ENCODE measurements at places on chromosomes 2 and 18.
A peak's percentile ranks its signal among the peaks of the same experiment; 100 is the strongest.

DNA sequence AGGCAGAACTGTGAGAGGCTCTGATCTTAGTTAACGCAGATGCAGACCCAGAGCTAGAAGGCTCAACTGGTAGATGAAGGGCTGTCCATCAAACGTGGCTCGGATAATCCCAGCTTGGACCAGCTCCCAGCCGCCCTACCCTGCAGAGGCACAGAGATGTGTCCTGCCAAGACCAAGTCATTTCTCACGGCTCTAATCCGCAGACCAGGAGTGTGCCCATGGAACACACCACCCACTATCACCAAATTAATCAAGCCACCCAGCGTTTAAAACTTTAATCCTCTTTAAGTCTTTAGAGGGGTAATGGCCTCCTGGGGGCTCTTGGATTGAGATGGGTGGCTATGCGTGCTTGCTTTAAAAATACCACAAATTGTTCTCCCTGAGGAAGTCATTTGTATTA, 17.5 kb downstream of the LYPD1 start:
- DNase-seq, result no peak

DNA sequence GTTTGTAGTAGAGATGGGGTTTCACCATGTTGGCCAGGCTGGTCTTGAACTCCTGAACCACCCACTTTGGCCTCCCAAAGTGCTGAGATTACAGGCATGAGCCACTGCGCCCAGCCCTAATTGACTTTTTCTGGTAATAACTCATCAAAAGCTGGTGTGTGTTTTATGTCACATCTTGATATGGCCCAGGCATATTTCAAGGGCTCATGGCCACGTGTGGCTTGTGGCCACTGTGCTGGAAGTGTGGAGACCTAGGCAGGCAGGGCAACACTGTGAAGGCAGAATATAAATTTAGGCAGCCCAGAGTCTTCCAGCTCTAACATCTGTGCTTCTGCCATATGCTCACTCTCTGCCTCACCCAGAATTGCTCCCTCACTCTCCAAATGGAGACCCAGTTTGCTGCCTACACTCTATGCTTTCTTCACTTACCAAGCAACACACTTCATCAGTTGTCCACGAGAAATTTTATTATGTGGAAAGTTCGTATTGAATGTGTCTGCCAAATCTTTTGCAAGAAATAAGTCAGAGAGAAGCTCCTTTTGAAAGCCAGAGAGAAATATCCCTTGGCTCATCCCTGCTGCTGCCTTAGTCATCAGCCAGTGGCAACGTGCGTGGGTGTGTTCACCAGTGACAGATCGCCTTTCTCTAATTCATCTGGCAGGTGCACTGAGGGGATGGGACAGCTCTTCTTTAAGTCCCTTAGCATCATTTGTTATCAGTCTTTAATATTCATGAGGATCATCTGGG, 129.4 kb upstream of the CXCR4 start:
- DNase-seq, result peak; percentile 81

GRCh38 chr2:79191816-79192215, 32.3 kb upstream of the REG3A start:
- no peak for DNase-seq

DNA sequence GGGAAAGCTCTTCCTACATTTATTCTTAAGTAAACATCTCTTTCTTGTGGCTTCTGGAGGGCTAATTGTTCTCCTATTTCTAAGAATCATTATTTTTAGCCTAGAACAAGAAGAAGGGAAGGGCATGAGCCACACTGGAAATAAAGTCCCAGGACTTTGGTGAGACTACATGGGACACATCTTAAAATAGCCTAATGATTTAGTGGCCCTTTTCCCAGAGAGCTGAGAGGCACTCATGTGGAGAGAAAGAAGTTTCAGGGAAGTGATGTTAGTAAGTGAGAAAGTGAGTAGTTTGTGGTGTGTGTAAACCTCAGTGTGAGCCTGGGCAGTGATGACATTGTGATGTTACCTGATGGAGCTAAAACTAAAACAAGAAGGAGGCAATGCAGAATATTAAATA, 14.6 kb downstream of the ITGA4 start:
- no peak for DNase-seq

GRCh38 chr18:34659579-34660517, 50.2 kb upstream of the DTNA start:
- DNase-seq, result peak; percentile 8

DNA sequence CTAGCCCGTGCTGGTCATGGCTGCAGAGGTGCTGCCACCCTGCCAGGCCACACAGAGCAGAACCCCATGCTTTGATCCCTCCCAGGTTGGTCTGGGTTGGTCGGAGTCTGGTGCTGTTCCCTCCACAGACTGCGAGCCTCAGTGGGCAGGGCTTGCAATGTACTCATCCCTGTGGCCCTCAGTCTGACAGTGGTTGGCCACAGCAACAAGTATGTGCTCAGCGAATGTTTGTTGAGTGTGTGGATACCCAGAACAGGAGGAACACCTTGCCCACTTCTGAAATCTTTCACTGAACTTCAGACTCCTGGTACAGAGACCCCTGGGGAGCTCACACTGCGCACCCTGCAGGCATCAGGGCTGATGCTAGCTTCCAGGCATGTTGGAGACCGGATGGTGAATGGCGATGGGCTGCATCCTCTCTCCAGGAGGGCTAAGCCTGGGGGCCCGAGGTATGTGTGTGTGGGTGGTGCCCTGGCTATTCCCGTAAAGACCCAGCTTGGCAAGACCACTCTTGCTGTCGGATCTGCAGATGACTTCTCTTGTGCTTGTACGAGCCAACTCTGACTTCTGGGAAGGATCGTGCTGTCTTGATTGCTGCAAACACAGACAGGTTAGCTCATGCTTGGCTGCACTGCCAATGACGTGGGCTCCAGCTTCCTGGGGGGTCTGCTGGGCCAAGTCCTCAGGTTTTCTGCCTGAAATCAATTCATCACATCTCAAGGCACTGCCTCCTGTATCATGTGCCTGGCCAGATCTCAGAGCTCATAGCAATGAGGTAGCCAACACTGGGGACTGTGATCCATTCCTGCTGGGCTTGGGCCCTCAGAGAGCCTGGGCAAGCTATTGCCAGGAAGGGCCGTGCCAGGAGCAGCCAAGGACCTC, 43.7 kb downstream of the RHOB start:
- no peak for DNase-seq

DNA sequence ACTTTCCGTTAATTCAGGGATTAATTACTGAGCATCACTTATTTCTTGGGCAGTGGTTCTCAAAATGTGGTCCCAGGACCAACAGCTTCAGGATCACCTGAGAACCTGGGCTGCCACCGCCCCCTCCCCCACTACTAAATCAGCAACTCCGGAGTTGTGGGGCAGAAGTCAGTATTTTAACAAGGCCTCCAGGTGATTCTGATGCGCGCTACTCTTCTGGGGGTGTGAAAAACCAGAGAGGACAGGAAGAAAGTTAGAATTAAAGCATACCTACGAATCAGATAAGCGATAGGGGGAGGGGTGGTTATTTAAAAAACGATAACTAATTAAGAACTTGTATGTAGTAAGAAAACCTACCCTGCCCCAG, 319 bp downstream of the ZSCAN30 start:
- peak; percentile 42 for DNase-seq

DNA sequence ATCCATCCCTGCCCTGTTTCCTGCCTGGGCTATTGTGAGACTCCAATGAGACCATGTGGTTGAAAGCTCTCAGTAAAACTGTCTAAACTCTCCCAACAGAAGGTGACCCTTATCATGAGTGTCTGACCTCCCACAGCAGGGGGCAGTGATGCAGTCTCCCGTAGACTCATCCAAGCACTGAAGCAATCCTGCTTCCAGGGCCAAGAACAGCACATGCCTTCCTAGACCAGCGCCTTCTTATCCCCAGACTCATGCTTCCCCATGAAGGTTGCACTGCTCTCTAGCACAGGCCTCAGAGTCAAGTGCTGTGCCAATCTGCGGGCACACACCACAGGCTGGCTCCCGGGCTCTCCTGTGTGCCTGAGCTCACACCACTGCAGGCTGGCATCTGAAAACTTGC, 112.3 kb downstream of the TNS1 start:
- no peak for DNase-seq

GRCh38 chr2:9463698-9464034, 10.7 kb upstream of the IAH1 start:
- DNase-seq, result peak; percentile 48

DNA sequence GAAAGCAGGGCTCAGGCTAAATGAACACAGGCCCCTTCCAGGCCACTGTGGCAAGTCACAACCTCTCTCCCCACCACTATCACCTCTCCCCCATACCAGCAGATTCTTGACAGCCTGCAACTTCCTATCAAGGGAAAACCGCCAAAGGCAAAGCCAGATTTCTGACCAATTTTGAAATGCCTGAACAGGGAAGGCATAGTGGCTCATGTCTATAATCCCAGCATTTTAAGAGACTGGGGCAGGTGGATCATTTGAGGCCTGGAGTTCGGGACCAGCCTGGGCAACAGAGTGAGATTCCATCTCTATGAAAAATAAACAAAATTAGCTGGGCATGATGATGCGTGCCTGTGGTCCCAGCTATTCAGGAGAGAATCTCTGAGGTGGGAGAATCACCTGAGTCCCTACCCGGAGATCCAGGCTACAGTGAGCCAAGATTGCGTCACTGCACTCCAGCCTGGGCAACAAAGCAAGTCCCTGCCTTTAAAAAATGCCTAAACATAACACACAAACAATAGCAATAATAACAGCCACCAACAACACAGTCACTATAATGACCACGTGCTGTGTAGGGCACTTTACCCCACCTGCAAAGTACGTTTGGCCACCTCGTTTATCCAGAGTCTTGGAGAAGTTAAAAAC, 75.5 kb upstream of the GLI2 start:
- DNase-seq, result no peak

- DNase-seq, result no peak
These were observed 288.8 kb upstream of the CELF4 start for GRCh38 chr18:37854396-37854795.

DNA sequence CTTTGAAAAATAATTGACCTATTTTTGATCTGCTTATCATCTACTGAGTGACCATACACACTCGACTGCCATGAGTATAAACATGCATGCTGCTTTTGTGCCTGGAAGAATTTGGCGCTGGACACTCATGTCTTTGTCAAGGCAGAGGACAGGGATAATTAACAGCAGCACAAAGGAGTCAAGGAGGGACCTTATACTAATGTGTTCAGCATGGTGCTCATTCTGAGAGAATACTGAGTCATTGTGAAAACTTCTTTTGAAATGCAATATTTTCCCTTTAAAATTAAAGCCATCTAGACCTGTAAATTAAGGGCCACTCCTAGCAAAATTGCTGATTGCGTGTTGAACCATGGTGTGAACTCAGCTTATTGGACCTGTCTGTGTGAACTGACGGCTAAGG, 116.3 kb downstream of the ZNF532 start:
- DNase-seq, result no peak

DNA sequence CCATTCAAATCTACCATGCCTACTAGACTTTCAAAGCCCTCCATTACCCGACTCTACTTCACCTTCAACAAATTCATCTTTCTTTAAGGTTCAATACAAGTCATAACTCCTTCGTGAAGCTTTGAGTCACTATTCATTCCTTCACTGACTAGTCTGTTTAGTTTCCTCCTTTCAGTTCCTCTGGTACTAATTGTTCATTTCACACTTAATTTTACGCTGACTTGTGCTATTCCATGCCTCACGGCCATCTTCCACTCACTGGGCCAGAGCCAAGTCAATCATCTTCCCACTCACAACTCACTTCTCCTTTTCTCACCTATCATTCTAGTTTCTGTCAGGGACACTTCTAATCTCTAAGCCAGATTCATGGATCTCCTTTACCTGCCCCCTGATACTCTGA, 136.2 kb downstream of the MTX2 start:
- DNase-seq, result no peak

DNA sequence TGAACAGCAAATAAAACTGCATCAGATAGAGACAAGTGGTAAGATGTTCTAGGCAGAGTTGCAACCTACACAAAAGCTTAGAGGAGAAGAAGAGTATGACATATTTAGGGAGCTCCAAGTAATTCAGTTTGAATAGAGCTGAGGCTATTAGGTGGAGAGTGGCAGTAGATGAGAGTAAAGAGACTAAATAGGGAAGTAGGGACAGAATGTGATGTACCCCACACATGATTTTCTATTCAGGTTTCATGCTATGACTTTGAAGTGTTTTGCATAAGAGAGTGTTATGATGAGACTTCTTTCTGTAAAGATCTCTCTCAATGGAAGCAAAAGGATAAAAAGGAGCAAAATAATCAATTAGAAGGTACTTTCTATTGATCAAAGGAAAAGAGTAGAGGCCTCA, 206.8 kb upstream of the ERBB4 start:
- DNase-seq, result no peak

DNA sequence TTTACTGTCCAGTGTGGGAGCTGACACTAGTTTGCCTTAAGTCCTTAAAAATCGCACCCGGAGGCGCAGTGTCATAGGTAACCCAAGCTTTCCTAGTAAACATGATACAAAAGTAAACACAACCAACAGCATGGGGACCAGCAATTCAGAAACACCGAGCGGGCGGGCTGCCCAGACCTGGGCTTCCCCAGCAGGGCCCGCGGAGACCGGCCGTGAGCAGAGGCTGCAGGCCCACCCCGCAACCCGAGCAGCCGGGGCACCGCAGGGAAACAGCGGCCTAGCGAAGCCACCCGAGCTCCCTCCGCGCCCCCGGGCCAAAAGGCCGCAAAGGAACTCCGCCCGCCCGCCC, 296 bp downstream of the TTC21B start:
- no peak for DNase-seq

DNA sequence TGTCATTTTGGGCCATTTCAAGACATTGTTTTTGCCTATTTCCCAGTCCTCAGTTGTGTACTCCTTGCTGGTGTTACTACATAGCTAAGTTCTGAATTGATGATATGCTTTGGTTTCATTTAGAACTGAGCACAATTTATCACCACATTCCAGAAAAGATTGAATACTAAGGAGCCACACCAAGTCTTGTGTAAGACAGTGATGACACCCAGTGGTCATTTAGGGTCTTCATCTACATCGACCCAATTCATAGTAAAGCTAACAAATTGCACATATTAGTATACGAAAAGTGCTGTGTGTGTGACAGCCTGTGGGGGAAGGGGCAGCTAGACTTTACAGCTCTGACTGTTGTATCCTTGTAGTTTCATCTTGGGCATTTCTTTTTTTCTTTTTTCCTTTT, 10.9 kb upstream of the DLX2 start:
- no peak for DNase-seq

- no peak for DNase-seq
These were observed 23.3 kb upstream of the NFE2L2 start for GRCh38 chr2:177287814-177288213.

GRCh38 chr18:22856870-22857269, 76.3 kb upstream of the RBBP8 start:
- no peak for DNase-seq

DNA sequence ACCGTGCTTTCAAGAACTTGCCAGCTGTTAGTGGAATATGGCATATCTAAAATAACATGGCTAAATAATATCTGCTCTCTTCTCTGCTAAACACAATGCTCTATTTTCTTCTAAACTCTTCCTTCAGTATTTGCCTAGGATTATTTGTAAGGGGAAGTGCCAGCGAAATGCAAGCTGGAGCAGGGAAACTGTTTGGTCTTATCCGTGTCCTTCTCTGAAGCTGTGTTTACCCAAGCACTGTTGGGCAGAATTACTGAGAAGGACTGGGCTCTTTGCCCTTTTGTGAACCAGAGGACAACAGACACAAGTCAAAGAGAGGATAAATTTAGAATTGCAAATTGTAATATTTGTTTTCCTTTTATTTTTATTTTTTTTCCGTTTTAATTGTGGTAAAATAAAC, 23.6 kb downstream of the CPO start:
- DNase-seq, result no peak
